ENCODE measurements at places on chromosomes 3 and 15.

DNA sequence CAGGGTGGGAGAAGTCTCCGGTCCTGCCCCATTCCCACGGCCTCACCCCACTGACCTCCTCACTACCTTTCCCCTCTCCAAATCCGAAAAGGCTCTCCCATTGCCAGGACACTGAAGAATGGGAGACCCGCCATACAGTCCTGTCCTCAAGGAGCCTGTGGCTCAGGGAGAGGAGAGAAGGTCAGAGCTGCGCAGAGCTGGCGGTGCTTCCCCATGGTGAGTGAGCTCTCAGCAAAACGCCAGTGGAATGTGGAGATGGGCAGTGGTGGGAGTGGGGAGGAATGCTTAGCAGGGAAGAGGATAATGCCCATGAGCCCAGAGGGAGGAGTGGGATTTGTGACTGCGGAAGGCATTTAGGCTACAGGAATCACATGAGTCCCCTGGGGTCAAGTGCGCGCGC is 20.1 kb downstream of the FAM43A start:
- no peaks in the 10 kb centered on the region for H3K27me3 ChIP-seq
- H3K4me1 ChIP-seq: no peaks in the 10 kb centered on the region
- H3K27ac ChIP-seq: no peak overlapping the region
- no peaks in the 10 kb centered on the region for H3K36me3 ChIP-seq
- no peak for DNase-seq

GRCh38 chr3:126816298-126816697 is 112.3 kb downstream of the CHCHD6 start:
- H3K27me3 ChIP-seq: no peaks in the 10 kb centered on the region
- no peak overlapping the region for H3K27ac ChIP-seq
- no peaks in the 10 kb centered on the region for H3K4me1 ChIP-seq
- DNase-seq: no peak
- no peak overlapping the region for H3K4me3 ChIP-seq

- H3K4me1 ChIP-seq: peaks cover 32% of the 10 kb centered on the region
- no peak overlapping the region for H3K27ac ChIP-seq
- H3K4me3 ChIP-seq: no peak overlapping the region
- H3K36me3 ChIP-seq: no peaks in the 10 kb centered on the region
- DNase-seq: no peak
Measured at GRCh38 chr15:78983146-78983918, 38.5 kb upstream of the CTSH start.

DNA sequence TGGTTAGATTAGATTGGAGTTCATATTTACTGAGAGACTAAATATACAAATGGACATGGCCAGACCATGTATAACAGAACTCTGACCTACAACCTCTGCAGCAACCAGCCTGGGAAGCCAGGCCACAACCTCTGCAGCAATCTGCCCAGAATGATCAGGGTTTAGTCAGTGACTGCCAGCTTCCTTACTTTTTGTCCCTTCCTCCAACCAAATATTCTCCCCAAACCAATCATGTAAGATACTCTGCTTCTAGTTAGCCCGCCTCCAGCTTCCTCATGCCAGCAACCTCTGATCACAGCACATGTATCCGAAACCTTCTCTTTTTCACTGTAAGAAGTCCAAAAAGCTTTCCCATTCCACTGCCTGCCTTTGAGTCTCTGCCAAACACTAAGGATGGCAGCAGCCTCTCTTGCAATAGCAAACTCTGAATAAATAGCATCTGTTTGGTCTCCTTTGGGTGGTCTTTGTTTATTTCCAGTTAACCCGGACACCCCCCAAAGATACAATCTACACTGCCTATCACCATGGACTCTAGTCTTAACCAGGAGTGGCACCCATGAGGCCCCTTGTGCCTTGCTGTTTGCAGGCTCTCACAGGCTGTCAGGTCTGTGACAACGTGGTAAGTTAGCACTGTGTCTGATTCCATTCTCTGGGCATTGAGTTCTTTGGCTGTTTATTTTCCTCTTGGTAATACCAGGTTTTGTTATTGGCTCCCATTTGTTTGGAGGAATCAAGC is 102.2 kb downstream of the ERC2 start:
- H3K27me3 ChIP-seq: no peaks in the 10 kb centered on the region
- no peak overlapping the region for H3K27ac ChIP-seq
- no peak for DNase-seq
- no peak overlapping the region for H3K4me3 ChIP-seq
- H3K4me1 ChIP-seq: no peaks in the 10 kb centered on the region

DNA sequence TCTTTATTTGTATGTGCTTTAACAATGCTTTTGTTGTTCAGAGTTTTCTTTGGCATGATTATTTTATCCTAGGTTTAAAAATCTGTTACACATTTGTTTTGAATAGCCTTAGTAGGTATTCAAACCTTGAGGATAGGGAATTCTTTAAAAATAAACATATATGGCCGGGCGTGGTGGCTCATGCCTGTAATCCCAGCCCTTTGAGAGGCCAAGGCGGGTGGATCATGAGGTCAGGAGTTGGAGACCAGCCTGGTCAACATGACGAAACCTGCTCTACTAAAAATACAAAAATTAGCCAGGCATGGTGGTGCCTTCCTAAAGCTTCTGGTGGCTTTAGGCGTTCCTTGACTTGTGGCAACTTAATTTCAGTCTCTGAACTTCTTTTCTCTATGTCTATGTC is 743.3 kb upstream of the EPHA6 start:
- no peaks in the 10 kb centered on the region for H3K4me1 ChIP-seq
- DNase-seq: no peak
- H3K36me3 ChIP-seq: no peaks in the 10 kb centered on the region
- no peak overlapping the region for H3K27ac ChIP-seq
- H3K4me3 ChIP-seq: no peak overlapping the region

DNA sequence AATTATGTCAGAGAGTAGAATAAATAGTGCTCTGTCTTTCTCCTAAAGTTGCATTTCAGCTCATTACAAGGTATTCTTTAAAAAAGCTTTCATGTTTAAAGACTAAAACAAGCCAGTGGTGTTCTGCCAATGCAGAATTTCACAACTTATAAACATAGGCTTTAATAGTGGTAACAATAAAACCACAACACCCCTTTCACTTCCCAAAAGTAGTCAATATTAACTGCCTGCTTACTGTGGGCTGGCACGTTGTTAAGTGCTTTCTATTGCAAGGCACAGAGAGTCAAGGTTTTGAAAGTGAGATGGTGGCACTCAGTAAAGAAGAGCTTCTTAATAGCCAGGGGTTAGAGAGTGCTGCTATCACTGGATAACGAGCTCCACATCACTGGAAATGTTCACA is 8.4 kb upstream of the RTP1 start:
- no peaks in the 10 kb centered on the region for H3K4me1 ChIP-seq
- no peak overlapping the region for H3K27ac ChIP-seq
- no peak overlapping the region for H3K4me3 ChIP-seq

DNA sequence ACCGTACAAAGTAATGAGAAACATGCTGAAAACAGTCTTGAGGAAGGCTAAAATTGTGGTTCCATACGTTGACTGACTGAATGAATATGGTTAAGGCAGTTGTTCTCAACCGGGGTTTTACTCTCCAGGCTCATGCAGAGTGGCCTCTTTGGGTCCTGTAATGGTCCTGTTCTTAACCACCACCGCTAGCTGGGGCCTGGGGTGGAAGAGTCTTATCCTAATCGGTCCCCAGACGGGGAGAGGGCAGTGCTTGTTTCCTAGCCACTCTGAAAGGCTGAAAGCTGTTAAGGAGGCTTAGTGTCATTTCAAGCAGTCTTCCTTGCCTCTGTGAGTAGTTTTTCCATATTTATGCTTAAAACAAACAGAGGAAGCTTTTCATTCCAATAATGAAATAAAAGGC is 32.0 kb downstream of the SELENOT start:
- no peak for DNase-seq
- no peak overlapping the region for H3K4me3 ChIP-seq
- H3K36me3 ChIP-seq: peaks cover 1% of the 10 kb centered on the region
- H3K27ac ChIP-seq: 0 out of 2 replicates have a peak overlapping the region, but pooled peaks have one; percentile 33
- no peaks in the 10 kb centered on the region for H3K27me3 ChIP-seq
- H3K4me1 ChIP-seq: peaks cover 5% of the 10 kb centered on the region

GRCh38 chr3:43309372-43310305 is 23.3 kb downstream of the SNRK start:
- H3K27ac ChIP-seq: no peak overlapping the region
- no peaks in the 10 kb centered on the region for H3K4me1 ChIP-seq
- no peaks in the 10 kb centered on the region for H3K36me3 ChIP-seq
- H3K4me3 ChIP-seq: no peak overlapping the region
- DNase-seq: no peak
- no peaks in the 10 kb centered on the region for H3K27me3 ChIP-seq

Measured in GM12878 (cell line).